Glutamatergic neuron (in vitro differentiated cells): ENCODE measurements at places on chromosomes 13 and 19.

GRCh38 chr19:41307954-41308449 is 2.0 kb upstream of the CCDC97 start:
- no peak for DNase-seq

GRCh38 chr19:8363803-8364771 is at the start of gene ANGPTL4:
Gene ANGPTL4, plus strand, starts transcription at chr19:8364155. Its CDS starts 167 bp downstream, at chr19:8364322.
- peak; percentile 64 for DNase-seq

- no peak for DNase-seq
Observed at GRCh38 chr13:111117289-111117688, 2.2 kb downstream of the ARHGEF7 start.

DNA sequence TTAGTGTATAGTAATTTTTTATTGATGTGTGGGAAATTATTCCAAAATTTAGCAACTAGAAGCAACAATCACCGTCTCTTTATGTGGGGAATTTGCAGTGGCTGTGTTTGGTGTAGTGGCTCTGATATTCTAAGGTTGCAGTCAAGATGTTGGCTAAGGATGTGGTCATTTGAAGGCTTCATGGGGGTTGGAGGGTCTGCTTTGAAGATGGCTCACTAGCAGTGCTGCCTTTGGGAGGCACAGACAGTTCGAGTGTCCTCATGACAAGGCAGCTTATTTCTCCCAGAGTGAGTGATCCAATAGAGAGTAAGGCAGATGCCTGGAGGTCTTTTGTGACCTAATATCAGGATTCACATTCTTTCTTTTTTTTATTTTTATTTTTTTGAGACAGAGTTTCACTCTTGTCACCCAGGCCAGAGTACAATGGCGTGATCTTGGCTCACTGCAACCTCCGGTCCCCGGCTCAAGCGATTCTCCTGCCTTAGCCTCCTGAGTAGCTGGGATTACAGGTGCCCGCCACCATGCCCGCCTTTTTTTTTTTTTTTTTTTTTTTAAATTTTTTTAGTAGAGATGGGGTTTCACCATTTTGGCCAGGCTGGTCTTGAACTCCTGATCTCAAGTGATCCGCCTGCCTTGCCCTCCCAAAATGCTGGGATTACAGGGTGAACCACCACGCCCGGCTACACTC is 8.7 kb downstream of the GPI start:
- DNase-seq, result no peak

DNA sequence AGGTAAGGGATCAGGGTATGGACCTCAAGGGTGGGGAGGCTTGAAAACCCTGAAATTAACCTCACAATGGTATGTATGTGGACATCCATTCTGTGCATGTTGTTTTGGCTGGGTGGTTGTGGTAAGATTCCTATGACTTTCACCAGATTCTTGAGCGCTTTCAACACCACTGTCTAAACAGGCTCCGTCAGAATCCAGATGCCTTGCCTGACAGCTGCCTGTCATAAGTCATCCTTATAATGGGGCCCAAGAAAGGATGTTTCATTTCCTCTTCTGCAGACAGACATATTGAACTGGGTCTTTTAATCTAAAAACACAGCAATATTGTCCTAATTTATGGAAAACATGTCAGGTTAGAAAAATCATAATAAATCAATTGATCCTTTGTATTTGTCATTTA is 41.3 kb downstream of the ALOX5AP start:
- DNase-seq, result no peak

DNA sequence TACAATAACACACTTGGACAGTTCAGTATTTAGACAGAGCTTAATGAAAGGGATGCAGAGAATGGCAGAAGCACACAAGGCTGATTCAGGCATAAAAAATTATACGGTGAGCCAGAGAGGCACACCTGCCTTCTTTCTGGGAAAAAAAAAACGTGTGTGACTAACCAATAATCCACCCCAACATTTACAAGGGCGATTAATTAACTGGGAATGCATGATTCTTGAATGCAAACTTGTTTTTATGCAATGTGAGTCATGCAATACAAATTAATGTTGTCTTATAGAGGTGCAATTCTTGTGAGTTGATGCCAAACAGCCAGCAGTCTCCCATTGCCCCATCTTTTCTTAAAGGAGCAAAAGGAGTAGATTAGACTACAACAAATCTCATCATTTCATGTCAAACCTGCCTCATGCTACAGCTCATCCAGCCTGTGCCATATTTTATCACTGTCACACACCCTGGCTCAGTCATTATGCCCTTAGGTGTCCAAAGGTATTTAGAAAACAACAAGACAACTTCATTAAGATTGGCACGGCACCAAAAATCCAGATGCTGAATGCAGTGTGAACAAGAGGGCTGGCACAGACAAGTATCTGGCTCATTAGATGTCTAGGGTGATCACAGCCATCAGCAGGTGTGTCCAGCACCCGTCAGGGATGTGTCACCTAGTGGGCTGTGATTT is 721.1 kb downstream of the EFNB2 start:
- no peak for DNase-seq

- DNase-seq, result no peak
Observed at GRCh38 chr19:5126498-5127223, 157.7 kb downstream of the KDM4B start.

DNA sequence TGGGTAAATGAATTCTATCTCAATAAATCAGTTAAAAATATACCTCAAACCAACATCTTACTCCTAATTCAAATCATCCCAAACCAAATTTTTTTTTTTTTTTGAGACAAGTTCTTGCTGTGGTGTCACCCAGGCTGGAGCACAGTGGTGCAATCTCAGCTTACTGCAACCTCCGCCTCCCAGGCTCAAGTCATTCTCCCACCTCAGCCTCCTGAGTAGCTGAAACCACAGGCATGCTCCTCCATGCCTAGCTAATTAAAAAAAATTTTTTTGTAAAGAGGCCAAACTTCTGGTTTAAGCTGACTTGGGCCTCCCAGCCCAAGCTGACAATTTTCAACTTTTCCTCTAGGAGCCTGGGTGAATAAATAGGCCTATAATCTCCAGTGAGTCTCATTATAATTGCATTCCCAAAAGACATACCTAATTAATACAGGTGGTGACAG is 22.1 kb upstream of the OLFM2 start:
- DNase-seq, result no peak
